CD4-positive, alpha-beta T cell (primary cell): ENCODE measurements at places on chromosomes 6 and 20. TPM values are rescaled to one million over a fixed set of nuclear protein-coding genes. Genes with fewer than 3 reads are reported as not detected.

DNA sequence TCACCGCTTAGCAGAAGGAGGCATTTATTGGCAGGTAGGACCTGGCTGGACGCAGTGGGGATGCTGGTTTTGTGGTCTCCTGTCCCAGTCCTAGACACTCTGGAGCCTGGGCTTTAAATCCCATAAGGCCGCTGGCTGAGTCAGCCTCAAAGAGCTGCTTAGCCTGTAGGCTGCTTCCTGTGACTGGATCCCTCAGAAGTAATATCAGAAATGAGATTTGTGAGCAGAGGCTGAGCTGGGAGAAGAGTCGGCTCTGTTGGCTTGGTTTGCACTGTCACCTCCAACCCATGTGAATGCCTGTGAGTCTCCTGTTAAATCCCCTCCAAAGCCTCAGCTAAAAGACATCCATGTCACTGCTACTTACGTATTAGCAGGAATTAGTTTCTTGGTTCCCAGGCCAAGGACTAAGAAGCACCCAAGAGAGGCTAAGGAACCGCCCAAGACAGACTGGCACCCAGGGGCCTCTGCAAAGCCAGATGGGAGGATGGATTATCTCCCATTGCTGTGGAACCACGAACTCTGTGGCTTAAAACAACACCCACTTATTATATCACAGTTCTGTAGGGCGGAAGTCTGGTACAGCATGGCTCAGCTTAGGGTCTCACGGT is 289.4 kb downstream of the CDC5L start:
- H3K4me3 ChIP-seq = no peak overlapping the region
- H3K27ac ChIP-seq = no peak overlapping the region
- DNase-seq = no peak
- H3K4me1 ChIP-seq = no peaks in the 10 kb centered on the region
- H3K27me3 ChIP-seq = peaks cover 2% of the 10 kb centered on the region

DNA sequence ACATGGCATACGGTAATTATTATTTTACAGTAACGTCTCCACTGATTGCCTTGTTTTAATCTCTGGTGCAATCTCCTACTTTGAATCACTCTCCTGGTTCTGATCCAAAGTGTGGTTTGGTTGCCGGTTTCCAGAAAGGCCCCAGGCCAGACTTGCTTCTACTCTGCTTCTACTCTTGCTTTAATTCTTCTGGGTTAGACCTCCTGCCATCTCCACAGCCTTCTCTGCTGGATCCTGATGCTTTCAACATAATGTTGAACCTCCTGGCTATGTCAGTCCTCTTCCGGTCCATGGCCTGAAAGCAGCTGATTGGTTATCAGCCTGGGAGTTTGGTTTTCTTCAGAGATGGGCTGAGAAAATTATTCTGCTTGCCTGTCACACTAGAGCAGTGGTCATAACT is 266.5 kb upstream of the RIMS1 start:
- no peak overlapping the region for H3K27ac ChIP-seq
- H3K36me3 ChIP-seq = no peaks in the 10 kb centered on the region
- no peaks in the 10 kb centered on the region for H3K27me3 ChIP-seq
- no peak for DNase-seq

GRCh38 chr6:25205629-25206028 is 73.5 kb upstream of the CARMIL1 start:
- no peak overlapping the region for H3K27ac ChIP-seq
- no peaks in the 10 kb centered on the region for H3K36me3 ChIP-seq
- H3K4me3 ChIP-seq = no peak overlapping the region
- no peaks in the 10 kb centered on the region for H3K27me3 ChIP-seq
- H3K4me1 ChIP-seq = no peaks in the 10 kb centered on the region

DNA sequence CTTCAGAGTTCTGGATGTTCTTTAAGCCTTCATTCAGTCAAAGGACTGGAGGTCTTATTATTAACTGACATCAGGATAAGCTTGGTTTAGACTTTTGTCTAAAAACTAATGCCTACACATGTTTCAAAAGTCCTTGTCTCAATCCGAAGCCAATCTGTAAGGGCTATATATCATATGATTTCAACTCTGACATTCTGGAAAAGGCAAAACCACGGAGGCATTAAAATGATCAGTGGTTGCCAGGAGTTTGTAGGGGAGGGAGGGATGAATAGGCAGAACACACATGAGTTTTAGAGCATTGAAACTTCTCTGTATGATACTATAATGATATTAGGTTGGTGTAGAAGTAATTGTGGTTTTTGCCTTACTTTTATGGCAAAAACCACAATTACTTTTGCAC is 1285.8 kb upstream of the CITED2 start:
- no peaks in the 10 kb centered on the region for H3K36me3 ChIP-seq
- H3K27ac ChIP-seq = no peak overlapping the region
- no peaks in the 10 kb centered on the region for H3K27me3 ChIP-seq
- H3K4me3 ChIP-seq = no peak overlapping the region
- H3K4me1 ChIP-seq = no peaks in the 10 kb centered on the region

- no peaks in the 10 kb centered on the region for H3K36me3 ChIP-seq
- peak overlapping the region; percentile 20 for H3K27ac ChIP-seq
- H3K4me3 ChIP-seq = peak overlapping the region; percentile 96
These were observed 2.0 kb downstream of the MAN1A1 start for GRCh38 chr6:119347466-119348095.

GRCh38 chr20:57738484-57738883 is 28.7 kb upstream of the PMEPA1 start:
- H3K36me3 ChIP-seq = no peaks in the 10 kb centered on the region
- DNase-seq = no peak
- no peak overlapping the region for H3K27ac ChIP-seq
- H3K4me3 ChIP-seq = no peak overlapping the region

DNA sequence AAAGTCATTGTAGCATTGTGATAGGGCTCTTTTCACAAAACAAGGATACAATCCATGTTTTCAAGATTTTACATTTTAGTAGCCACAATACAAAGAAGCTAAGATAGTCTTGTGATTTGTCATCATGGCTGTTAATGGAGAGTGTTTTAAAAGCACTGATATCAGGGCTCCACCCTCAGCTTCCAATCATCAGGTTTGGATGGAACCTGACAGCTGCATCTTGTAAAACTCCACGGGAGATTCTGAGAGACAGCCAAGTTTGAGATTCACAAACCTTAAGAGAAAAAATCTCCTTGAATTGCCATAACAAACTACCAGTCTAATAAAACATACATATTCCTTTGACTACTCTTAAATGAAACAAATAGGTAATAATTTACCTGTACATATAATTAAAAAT is 280.2 kb downstream of the ESR1 start:
- no peak for DNase-seq
- no peaks in the 10 kb centered on the region for H3K27me3 ChIP-seq
- H3K4me3 ChIP-seq = no peak overlapping the region
- no peaks in the 10 kb centered on the region for H3K36me3 ChIP-seq
- no peak overlapping the region for H3K27ac ChIP-seq

DNA sequence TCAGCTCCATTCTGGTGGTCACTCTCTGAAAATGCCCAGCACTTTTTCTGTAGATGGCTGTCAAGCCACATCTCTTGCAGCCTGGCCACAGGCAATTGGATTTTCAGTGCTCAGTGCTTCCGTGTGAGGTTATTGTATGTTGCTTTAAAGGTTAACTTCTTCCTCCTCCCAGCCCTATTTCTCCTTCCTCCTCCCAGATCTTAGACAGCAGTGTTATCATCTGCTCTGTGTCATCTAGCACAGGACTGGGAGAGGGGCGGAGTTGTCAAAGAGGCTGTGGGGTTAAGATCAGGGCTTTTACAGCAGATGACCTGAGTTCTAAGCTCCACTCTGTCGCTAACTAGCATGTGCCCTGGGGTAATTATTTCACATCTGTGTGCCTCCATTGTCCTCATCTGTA is 129.0 kb downstream of the PHACTR3 start:
- H3K27me3 ChIP-seq = peaks cover 2% of the 10 kb centered on the region
- no peak overlapping the region for H3K4me3 ChIP-seq
- no peaks in the 10 kb centered on the region for H3K4me1 ChIP-seq
- no peak overlapping the region for H3K27ac ChIP-seq
- DNase-seq = no peak

DNA sequence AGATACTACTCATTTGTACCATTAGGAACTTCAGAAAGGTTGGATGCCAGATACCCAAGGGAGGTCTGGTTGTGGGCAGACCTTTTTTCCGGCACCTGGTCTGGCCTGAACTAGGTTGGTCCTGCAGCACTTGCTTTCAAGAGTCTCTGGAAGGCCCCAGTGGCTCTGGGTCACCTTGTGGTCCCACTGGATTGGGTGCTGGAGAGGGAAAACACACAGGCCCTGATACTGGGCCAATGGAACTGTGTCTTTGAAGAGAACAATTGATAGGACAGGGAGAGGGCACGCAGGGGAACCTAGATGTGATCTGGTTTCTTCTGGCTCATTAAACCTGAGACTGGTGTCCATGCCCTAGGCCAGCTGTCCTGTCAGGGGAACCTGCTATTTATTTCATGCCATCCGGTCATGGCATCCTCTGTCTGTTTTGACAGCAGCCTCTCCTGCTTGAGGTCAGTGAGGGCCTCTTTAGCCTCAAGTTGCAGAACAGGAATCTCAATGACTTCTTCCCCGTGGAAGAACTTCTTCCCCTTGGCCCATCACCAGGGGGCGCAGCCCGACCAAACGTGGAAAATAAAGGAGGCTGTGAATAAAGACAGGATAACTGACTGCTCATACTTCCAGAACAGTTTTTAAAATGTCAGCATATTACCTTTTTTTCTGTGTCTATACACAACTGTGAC is 25.0 kb downstream of the TAF8 start:
- peak; percentile 40 for DNase-seq
- H3K4me1 ChIP-seq = peaks cover 2% of the 10 kb centered on the region
- H3K27ac ChIP-seq = no peak overlapping the region
- H3K4me3 ChIP-seq = no peak overlapping the region
- H3K27me3 ChIP-seq = no peaks in the 10 kb centered on the region

DNA sequence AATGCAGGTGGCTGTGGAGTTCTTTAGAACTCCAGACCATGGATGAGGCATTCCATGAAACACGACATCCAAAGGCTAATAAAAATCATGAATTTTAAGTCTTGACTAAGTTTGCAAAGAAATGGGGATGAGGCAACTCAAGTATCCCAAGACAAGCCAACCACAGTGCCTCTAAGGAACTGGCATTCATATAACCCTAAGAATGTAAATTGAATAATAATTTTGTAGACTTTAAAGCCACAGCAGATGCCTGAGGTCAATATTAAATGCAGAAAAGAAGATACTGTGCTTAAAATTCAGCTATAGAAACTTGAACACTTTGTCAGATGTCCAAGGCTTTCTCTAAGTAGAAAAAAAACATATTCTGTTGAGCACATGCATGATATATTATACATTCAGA is 54.5 kb downstream of the TFAP2B start:
- H3K4me3 ChIP-seq = no peak overlapping the region
- DNase-seq = no peak
- H3K27me3 ChIP-seq = no peaks in the 10 kb centered on the region
- no peak overlapping the region for H3K27ac ChIP-seq

DNA sequence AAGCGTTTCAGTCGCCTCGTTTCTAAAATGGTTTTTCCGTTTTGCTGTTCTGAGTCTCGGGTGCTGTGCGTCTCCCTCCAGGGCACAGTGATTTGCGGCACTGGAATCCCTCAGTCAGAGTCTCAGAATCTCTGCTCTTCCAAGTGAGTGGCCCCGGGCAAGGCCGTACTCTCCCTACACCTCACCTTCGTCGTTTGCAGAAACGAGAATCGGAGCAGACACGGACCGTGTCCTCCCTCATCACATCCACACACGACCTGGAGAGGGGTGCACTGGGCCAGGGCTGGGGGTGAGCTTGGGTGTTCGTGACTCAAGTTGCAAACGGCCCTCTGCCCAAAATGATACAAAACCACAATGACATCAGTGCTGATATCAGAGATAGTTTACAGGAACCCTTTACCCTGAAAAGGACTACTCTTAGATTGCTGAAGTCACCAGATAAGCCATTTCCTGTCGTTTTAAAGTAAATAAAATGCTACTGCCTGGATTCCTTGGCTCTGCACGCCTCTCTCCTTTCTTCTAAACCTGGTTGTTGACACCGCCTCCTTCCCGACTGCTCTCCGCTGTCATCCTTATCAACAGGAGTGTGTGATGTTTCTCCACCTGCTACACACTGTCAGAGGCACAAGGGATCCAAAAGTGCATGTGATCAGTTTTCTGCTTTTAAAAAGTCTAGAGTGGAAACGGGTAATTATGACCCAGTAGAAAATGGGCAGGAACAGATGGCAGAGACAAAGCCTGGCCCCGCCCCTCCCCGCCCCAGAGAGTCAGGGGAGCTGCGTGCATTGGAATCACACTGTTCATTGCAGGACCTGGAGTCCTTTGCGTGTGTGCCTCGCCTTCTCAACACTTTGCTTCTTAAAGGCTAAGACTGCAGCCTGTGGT is 38.4 kb downstream of the KIF25 start:
- no peaks in the 10 kb centered on the region for H3K4me1 ChIP-seq
- H3K27ac ChIP-seq = no peak overlapping the region
- H3K27me3 ChIP-seq = peaks cover 6% of the 10 kb centered on the region
- H3K4me3 ChIP-seq = no peak overlapping the region
- DNase-seq = no peak

GRCh38 chr6:36666826-36667591 is 11.5 kb upstream of the CDKN1A start:
- H3K27ac ChIP-seq = no peak overlapping the region
- DNase-seq = no peak
- H3K4me1 ChIP-seq = peaks cover 11% of the 10 kb centered on the region
- H3K4me3 ChIP-seq = no peak overlapping the region

DNA sequence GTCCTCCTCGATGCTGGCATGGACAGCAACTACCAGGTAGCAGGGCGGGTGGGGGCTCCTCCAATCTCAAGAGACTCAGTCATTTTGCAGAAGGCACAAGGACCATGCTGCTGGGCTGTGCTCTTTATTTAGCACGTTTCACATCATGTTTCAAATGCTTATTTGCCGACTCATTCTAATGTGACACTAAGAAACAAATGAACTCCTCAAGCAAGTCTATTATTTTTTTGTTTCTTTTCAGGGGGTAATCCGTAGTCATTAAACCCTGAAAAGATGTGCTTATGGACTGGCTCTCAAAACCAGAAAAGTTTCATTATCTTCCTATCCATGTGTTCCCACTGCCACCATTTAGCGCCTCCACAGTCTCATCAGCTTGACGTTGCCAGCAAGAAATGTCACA is 92.9 kb downstream of the ANKS1A start:
- DNase-seq = no peak
- no peak overlapping the region for H3K4me3 ChIP-seq
- no peaks in the 10 kb centered on the region for H3K27me3 ChIP-seq

GRCh38 chr20:44089987-44090674 is 96.9 kb downstream of the JPH2 start:
- no peak overlapping the region for H3K27ac ChIP-seq
- no peaks in the 10 kb centered on the region for H3K36me3 ChIP-seq
- peaks cover 7% of the 10 kb centered on the region for H3K27me3 ChIP-seq
- no peak overlapping the region for H3K4me3 ChIP-seq
- no peak for DNase-seq

Gene COL11A2
- total RNA-seq = 2.8 TPM

Gene SCUBE3
- total RNA-seq = not detected

Gene FAM184A
- 2.9 TPM for total RNA-seq

Gene EDN3
- total RNA-seq = 1.0 TPM

Gene HNF4A
- total RNA-seq = not detected

Gene ADGRG6
- total RNA-seq = 0.63 TPM

Gene PI3
- total RNA-seq = not detected
